ENCODE measurements at places on chromosomes 6 and 20.

DNA sequence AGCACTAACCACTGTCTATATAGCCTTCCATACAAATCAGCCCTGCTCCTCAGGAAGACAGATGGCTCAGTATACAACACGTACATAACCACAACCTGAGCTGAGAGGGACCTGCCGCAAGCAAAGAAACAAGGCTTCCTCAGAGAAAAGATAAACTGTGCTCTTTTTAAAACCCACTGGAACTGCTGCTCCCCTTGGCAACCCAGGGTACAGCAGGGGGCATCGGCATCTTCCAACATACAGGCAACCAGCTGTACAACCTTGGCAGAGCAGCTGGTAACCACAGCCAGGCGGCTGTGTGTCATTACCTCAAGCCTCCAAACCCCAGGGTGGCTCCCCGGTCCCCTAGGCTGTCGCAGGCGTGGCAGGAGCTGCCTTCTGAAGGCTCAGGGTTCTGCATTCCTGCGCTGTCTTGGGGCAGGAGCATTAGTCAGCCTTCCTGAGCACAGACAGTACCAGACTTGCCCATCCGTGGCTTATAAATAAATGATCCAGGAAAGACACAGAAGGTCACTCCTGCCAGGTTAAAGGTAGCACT, 249.5 kb downstream of the ADGRG6 start:
- DNase-seq = no peak

- no peak for DNase-seq
Measured at GRCh38 chr6:78850621-78851020, 16.7 kb upstream of the IRAK1BP1 start.

- no peak for DNase-seq
Measured at GRCh38 chr20:63049191-63049518, 42.4 kb upstream of the BHLHE23 start.

DNA sequence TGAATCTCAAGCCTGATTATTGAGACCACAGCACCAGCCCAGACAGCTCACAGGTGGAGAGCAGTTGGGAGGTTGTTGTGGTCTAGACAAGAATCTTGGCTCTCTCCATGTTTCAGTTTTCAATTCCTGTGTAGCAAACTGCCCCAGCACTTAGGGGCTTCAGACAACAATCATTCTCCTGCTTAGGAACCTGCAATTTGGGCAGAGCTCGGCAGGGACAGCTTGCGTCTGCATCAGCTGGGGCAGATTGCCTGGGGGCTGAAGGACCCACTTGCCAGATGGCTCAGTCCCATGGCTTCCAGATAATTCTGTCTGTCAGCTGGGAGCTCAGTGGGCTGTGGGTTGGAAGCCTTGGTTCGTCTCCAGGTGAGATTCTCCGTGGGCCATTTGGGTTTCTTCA, 6.9 kb downstream of the TGM6 start:
- DNase-seq = no peak

- DNase-seq = no peak
Measured at GRCh38 chr6:95094751-95095663, 482.3 kb upstream of the MANEA start.

Data from left kidney (tissue), 8 donors.